ENCODE measurements at places on chromosomes 6 and 20. TPM values are rescaled to one million over a fixed set of nuclear protein-coding genes. Genes with fewer than 3 reads are reported as not detected.

Gene NNAT
- total RNA-seq, result not detected

Gene MEI4
- not detected for total RNA-seq

Gene CASS4
- total RNA-seq, result 18.7 TPM

GRCh38 chr20:33803921-33804337, 7.2 kb upstream of the CHMP4B start:
- H3K4me1 ChIP-seq, result peaks cover 2% of the 10 kb centered on the region
- DNase-seq, result no peak
- no peaks in the 10 kb centered on the region for H3K36me3 ChIP-seq
- H3K27ac ChIP-seq, result no peak overlapping the region

DNA sequence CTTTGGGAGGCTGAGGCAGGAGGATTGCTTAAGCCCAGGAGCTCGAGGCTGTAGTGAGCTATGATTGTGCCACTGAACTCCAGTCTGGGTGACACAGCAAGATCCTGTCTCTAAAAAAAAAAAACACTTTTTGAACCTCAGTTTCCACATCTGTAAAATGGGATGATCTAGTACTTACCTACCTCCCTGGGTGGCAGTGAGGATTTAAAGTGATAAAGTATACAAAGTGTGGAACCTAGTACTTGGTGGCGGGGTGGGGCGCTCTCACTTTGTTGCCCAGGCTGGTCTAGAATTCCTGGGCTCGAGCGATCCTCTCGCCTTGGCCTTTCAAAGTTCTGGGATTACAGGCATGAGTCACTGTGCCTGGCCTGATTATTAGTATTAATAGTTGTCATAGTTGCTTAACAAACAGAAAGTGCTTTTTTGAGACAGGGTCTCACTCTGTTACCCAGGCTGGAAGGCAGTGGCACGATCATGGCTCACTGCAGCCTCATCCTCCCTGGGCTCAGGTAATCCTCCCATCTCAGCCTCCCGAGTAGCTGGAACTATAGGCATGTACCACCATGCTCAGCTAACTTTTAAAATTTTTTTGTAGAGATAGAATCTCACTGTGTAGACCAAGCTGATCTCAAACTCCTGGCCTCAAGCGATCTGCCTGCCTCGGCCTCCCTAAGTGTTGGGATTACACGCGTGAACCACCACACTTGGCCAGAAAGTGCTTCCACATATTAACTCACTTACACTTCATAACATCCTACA, 7.0 kb upstream of the PLTP start:
- no peak for DNase-seq
- H3K27me3 ChIP-seq, result peaks cover 27% of the 10 kb centered on the region
- no peak overlapping the region for H3K27ac ChIP-seq
- peaks cover 3% of the 10 kb centered on the region for H3K4me1 ChIP-seq
- no peak overlapping the region for H3K4me3 ChIP-seq
